ENCODE measurements at places on chromosomes 2 and 18.

DNA sequence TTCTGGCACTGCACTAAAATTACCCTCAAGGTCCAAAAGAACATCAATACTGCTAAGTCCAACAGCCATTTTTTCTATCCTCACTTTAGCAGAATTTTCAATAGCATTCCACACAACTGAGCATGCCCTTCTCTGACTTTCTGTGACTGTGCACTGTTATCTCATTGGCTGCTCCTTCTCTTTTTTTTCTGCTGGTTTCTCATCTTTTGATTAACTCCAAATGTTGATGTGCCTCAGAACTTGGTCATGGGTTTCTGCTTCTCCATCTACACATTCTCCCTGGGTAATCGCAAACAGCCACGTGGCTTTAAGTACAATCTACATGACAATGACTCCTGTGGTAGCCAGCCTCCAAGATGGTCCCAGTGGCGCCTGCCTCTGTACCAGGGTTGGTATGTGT, 75.0 kb upstream of the CD226 start:
- no peak for DNase-seq

- DNase-seq = no peak
These were observed at the start of gene LAMA3 for GRCh38 chr18:23689031-23689615. Gene LAMA3, plus strand, starts transcription at chr18:23689453. Its CDS starts 231 bp downstream, at chr18:23689684.

GRCh38 chr2:25251422-25252273, 83.3 kb upstream of the POMC start:
- no peak for DNase-seq

- no peak for DNase-seq
These were observed 143.5 kb downstream of the ACKR3 start for GRCh38 chr2:236712961-236713673.

DNA sequence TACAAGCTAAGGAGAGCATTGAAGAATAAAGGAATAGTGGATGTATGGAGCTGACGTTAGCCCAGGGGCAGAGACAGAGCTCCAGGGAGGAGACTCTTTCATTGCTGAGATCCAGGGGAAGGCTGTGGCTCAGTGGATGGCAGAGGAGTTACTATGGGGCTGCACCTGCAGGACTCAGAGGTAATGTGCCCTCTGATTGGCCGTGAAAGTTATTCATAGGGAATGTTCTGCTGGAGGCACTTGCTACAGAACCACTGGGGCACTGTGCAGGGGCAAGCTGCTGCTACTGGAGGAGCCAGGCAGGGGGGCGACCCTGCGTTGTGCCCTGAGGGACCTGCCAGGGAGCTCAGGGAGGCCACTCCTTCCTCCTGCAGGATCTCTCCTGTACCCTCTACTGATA, 199.2 kb downstream of the PTPRM start:
- no peak for DNase-seq

GRCh38 chr2:95020275-95021022, 5.1 kb upstream of the MAL start:
- no peak for DNase-seq

GRCh38 chr2:227411990-227412350, 24.2 kb upstream of the SCYGR1 start:
- no peak for DNase-seq

GRCh38 chr2:173644146-173644545, 289.5 kb downstream of the CDCA7 start:
- no peak for DNase-seq
